ENCODE measurements at places on chromosomes 16 and 17.
A peak's percentile ranks its signal among the peaks of the same experiment; 100 is the strongest.

- DNase-seq, result no peak
These were observed 15.4 kb downstream of the REXO5 start for GRCh38 chr16:20821682-20822081.

GRCh38 chr16:1162701-1163566, 10.0 kb downstream of the CACNA1H start:
- DNase-seq, result no peak

- no peak for DNase-seq
These were observed 112.8 kb downstream of the PLCG2 start for GRCh38 chr16:81891736-81892364.

- no peak for DNase-seq
These were observed 56.4 kb downstream of the ABR start for GRCh38 chr17:1123393-1123831.

DNA sequence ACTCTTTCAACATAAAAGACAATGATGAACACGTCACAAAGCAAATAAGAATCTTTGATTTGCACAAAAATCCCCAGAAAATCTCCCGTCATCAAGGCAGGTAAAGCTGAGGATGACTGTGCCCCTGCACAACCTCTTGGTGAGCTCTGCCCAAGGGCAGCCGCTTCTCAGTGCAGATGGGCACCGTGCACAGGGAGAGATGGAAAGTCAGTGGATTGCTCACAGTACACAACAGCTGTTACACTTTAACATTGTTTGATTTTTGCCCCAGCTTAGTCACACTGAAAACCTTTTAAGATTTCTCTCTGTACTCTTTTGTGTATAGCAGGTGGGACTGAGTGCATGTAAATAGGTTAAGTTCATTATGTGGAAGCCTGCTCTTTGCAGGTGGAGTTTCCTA, 104.2 kb downstream of the CDK5R1 start:
- no peak for DNase-seq

GRCh38 chr16:85437166-85438052, 175.7 kb upstream of the GSE1 start:
- DNase-seq, result no peak

GRCh38 chr17:50065056-50065455, 9.1 kb downstream of the ITGA3 start:
- no peak for DNase-seq

GRCh38 chr17:28187931-28188330, 131.1 kb upstream of the TMEM97 start:
- no peak for DNase-seq

- no peak for DNase-seq
These were observed at the start of the genes ABI3 and GNGT2 for GRCh38 chr17:49210158-49211029. TSS of gene ABI3 (plus strand) at chr17:49210707. CDS start at chr17:49210725, 18 bp downstream. TSS of gene GNGT2 (minus strand) at chr17:49210574. CDS start at chr17:49207422, 3,152 bp downstream.

GRCh38 chr17:77875881-77876509, 82.5 kb upstream of the TNRC6C start:
- peak; percentile 37 for DNase-seq

GRCh38 chr17:61420745-61421398, 21.2 kb downstream of the TBX2 start:
- no peak for DNase-seq

DNA sequence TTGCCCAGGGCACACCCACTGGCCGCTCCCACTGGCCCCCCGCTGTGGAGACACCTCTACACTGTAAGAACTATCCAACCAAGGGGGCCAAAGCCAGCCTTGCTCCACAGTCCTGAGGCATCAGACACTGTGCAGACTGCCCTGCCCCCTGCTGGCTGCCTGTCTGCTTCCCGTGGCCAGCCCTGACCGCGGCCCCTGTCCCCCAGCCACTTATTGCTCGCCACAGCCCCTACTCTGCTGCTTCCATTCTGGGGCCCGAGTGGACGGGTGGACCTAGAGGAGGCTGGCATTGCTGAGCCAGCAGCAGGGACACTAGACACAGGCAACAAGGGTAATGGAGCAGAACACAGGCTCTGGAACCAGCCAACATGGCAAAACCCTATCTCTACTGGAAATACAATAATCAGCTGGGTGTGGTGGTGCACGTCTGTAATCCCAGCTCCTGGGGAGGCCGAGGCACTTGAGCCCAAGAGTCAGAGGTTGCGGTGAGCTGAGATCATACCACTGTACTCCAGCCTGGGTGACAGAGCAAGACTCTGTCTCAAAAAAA, 19.7 kb upstream of the LRRC37A3 start:
- no peak for DNase-seq

GRCh38 chr16:75236736-75237397, 14.6 kb downstream of the BCAR1 start:
- no peak for DNase-seq

- DNase-seq, result no peak
These were observed 3.4 kb downstream of the FAM222B start for GRCh38 chr17:28839221-28839620.

- no peak for DNase-seq
These were observed 46.5 kb downstream of the GAS7 start for GRCh38 chr17:10151667-10152496.

DNA sequence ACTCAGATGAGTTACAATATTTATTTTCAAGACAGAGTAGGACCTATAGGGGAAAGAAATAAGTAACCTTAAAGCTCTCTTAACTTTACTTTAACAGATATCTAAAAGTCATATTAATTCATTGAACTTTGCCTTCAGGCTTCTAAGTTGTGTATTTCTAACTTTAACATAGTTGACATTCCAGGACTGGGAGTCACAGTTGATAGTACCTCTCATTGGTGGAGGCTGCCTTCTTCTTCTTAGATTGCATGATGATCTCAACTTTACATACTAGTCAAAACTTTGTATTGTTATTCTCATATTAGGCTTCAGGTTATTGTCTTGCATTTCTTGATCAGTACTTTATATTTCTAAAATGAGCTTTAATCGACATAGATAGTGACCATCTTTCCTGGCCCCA, 350.1 kb upstream of the KIF2B start:
- no peak for DNase-seq

DNA sequence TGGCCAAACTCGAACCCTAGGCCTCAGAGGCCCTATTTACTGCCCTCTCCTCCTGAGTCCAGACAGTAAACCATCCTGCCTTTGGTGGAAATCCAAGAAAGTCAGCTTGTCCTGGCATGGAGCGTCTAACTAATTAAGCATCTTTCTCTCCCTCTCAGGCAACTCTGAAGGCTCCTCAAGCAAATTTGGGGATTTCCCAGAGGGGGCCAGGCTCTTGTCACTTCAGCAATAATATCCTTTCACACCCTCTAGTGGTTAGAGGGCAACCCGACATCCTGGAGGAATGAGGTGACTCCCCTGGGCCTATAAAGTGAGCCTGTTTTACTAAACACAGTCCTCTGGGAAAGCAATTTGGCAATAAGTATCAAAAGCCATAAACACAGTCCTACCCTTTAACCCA, 60.4 kb downstream of the NOG start:
- DNase-seq, result peak; percentile 54

DNA sequence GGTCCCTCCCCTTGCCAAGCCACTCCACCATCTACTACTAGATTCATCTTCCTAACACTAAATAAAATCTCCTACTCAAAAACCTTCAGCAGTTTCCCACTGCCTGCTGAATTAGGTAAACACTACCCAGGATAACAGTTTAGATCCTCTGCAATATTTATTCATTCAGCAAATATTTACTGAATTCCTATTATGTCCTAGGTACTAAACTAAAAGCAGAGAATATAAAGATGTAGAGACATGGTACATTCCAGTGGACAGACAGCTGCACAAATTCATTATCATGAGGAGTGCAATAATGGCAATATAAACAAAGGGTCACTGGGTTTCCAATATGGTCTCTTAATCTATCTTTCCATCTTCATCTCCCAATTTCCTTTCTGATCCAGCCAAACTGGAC, 30.7 kb upstream of the HOXB13 start:
- DNase-seq, result no peak

DNA sequence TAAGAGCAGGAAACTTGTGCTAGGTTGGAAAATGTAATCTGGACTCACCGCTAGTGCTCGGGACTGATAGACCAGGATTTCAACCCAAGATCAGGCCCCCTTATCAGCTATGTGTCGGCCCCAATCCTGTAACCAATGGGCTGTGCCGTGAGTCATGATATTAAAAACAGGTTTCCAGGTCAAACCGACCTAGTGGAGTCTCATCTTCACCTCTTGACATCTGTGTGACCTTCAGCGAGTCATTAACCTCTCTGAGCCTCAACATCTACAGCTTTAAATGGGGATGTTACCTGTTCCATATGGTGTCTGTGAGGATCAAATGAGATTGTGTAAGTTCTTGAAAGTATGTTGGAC, 512 bp downstream of the PMM2 start:
- no peak for DNase-seq

DNA sequence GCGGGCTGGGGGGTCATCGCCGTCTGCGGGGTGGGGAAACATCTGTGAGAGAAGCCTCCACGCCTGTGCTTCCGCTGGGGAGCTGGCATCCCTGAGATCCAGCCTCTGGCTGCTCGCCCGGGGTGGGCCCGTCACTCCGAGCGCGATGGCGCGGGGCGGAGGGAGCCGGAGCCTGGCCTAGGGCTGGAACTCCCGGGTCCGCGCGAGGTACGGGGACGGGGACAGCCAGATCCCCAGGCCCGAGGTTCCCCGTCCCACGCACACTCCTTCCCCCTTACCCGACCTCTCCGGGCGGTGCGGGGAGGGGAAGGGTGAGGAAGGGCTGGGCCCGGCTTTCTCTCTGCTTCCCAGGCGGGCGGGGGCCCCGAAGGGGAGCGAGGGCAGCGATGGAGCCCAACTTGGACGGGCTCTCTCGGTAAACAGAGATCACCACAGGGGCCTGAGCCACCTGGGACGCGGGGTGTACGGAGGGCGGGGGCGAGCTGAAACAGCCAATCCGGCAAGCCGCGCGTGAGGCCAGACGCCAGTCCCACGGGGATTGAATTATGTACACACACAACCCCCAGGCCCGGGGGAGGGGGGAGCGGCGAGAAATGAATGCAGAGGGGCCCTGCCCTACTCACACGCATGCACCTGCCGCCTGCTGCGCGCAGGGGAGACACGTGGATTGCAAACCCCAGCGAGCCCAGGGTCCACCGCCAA, at the start of gene SLC16A11:
TSS of gene SLC16A11 (minus strand) at position 596 of the 702 bp plus-strand sequence. CDS start at position 17, 579 bp downstream.
- no peak for DNase-seq

DNA sequence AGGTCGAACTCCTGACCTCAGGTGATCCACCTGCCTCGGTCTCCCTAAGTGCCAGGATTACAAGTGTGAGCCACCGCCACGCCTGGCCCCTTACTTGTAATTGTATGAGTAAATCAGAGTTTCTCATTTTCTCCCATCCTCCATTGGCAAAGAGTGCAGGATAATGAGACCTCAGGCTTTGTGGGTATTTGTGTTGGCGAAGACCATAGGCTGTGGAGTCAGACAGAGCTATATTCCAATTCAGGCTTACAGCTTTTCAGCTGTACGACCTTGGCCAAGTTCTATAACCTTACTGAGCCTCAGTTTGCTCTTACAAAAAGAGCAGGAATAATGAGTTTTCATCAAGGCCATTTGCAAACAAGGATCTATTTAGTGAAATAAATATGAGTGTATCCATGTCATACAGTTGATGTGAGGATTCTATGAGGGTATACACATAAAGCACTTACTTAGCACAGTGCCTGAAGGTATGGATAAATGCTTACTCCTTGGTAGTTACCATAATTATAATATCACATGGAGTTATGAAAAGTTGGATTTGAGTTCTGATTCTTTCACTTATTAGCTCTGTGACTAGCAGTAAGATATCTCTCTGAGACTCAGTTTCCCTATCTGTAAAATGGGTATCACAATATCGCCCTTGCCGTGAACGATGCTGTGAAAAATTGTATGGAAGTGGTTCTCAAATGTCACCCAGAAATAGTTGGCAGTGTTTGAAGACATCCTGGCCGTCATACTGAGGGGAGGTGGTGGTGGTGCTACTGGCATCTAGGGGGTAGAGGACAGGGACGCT, 25.6 kb upstream of the CPPED1 start:
- DNase-seq, result no peak

DNA sequence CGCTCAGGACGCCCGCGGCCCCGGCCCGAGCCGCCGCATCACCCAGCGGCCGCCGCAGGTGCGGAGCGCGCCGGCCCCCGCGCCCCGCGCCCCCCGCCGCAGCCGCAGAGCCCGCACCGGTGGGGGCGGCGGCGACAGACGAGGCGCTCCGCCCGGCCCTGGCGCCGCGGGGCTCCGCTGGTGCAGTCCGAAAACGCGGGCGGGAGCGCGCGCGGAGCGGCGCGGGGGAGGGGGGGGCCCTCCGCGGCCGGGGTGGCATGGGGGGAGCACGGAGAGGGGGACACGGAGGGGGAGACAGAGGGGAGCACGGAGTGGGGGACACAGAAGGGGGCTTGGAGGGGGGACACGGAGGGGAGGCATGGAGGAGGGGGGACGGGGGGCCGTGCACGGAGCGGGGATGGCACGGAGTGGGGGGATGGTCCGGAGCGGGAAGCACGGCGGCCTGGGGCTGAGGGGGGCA, at the start of gene AATK:
TSS of gene AATK (minus strand) at position 189 of the 460 bp plus-strand sequence. CDS start 229 bp downstream, outside the sequence.
- DNase-seq, result no peak

GRCh38 chr17:77744066-77744988, 214.2 kb upstream of the TNRC6C start:
- DNase-seq, result no peak

GRCh38 chr16:66936462-66936861, 1.1 kb downstream of the CES2 start:
- DNase-seq, result no peak

DNA sequence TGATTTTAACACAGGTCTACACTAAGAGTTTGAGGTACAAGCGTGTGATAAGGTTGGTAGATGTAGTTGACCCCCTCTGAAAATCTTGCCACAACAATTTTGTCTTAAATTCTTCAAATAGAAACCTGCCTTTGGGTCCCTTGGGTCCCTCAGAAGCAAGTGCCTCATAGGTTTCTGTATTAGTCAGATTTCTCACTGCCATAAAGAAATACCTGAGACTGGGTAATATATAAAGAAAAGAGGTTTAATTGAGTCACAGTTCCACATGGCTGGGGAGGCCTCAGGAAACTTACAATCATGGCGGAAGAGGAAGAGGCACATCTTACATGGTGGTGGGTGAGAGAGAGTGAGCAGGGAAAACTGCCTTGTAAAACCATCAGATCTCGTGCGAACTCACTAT, 301.2 kb downstream of the MAP2K6 start:
- no peak for DNase-seq

- DNase-seq, result peak; percentile 71
These were observed 6.3 kb upstream of the IL32 start for GRCh38 chr16:3059041-3059722.

Measured in NCI-H226 (cell line).